Right renal cortex interstitium (tissue), 3 donors: ENCODE measurements at places on chromosomes 5 and 9. TPM values are rescaled to one million over a fixed set of nuclear protein-coding genes. Genes with fewer than 3 reads are reported as not detected.

GRCh38 chr9:89352451-89352850 is 34.2 kb downstream of the SECISBP2 start:
- no peak for DNase-seq

DNA sequence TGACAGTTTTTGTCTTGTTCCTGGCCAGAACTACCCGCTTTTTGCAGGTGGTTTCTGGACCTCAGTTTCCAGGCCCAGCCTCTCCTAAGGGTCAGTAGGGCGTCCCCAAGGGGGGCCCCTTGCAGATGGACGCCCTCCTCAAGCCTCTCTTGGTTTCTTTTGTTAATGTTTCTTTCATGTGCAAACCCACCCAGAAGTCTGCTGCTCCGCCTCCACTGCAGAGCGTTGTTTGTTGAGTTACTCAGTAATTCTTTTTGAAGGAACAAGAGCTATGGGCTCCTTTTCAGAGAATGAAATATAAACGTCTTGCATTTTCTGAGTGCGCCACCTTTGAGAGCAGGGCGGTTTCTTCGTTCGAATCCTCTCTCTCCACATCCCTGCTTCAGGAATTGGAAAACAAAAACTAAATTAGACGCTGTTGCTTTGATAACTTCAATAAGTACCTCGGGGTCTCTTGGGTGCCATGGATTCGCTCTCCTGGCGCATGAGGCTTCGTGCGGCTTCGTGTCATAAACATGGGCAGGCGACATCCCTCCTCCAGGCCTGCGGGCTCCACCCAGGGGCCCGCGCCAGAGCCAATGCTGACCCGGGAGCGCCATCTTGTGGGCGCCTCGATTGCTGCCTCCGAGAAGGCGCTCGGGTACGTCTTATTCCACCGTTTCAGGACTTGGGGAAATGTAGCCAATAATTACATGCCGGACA is 38.3 kb upstream of the CKMT2 start:
- DNase-seq: peak; percentile 63

GRCh38 chr9:91298311-91298710 is 63.4 kb downstream of the AUH start:
- no peak for DNase-seq

GABRA1 gene
- polyA plus RNA-seq: 0.10 TPM

- DNase-seq: no peak
These were observed 41.1 kb downstream of the NFX1 start for GRCh38 chr9:33331377-33331891.

DNA sequence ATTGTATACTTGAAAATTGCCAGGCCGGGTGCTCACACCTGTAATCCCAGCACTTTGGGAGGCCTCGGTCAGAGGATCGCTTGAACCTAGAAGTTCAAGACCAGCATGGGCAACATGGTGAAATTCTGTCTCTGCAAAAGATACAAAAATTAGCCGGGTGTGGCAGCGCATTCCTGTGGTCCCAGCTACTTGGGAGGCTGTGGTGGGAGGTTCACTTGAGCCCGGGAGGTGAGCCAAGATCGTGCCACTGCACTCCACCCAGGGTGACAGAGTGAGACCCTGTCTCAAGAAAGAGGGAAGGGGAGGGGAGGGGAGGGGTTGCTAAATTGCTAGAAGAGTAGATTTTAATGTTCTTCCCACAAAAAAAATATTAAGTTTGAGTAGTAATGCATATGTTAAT is 53.2 kb downstream of the FNBP1 start:
- no peak for DNase-seq

DNA sequence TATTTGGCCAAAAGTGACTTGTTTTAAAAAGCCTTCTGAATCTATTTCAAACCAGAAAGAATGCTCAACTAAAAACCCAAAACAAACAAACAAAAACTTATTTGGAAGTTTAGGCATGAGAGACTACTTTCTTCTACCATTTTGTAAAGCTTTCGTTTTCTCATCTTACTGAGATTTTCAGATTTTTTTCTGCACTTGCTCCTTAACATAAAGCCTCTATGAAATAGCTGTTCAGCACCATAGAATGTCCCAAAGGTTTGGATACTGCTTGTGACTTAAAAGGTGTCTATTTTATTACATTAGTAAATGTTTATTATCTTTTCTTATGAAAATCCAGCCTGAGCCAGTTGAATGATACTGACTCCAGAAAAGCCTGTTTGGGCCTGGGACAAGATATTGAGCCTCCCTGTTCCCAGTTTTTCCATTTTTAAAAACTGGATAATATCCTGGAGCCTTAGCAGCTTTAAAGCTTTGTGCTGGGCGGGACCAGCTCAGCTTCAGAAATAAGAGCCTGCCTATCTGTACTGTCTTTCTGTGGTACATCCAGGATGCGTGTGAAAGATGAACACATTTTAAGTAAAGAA is 292.6 kb downstream of the ZSWIM6 start:
- no peak for DNase-seq

SERINC5 gene
- 55.6 TPM for polyA plus RNA-seq

GRCh38 chr5:67223211-67223610 is 26.6 kb upstream of the CD180 start:
- no peak for DNase-seq

DNA sequence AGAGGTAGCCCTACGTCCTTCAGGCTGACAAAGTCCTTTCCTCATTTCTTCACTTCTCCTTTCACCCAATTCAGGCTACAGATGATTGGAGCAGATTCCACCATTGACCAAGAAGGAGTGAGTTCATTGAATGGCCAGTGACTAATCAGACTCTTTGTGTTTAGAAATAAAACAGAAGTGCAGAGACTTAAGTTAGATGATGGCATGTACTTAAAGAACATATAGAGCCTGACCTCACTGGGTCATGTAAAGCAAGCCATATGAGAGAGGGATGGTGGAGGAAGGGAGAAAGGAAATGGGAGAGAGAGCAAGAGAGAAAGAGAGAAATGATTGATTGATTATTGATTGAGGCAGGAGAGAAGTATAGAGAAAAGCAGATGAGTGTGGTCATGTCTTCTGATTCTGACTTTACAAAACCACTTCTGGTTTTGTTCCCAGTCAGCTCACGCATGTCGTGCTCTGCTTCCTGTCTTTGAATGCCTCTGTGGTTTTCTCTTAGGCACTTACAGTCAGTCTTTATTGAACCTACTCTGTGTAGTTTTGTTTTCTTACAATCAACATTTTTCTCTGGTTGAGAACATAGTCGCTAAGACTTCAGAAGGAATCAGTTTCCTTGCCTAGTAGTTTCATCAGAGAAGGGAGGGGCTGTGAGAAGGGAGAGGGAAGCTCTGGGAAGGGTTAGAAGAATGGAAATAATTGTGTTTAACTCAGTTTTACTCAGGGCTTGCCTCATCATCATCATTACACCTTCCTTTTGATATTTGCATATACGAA is 149.2 kb upstream of the KLF9 start:
- no peak for DNase-seq

- DNase-seq: no peak
These were observed 427.1 kb upstream of the CHD1 start for GRCh38 chr5:99355881-99356280.

RELL2 gene
- 1.1 TPM for polyA plus RNA-seq

DNA sequence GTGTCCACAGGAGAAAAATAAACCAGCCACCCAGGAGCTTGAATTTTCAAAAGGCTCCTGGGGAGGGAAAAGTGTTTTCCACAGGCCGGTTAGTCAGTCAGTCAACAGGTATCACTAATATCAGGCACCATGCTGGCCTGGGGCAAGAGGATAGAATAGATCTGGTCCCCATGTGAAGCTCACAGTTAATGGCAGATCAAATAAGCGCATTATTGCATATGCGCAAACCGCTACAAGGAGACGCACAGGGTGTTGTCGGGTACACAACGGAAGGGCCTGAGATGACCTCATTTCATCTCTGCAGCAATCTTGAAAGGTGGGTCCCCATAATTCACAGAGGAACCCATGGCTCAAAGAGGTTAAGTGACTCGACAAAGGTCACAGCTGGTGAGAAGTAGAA is 260.7 kb downstream of the CRB2 start:
- DNase-seq: no peak

NR5A1 gene
- not detected for polyA plus RNA-seq

GRCh38 chr5:177018341-177018740 is 4.2 kb upstream of the ZNF346 start:
- no peak for DNase-seq

- no peak for DNase-seq
These were observed 106.8 kb downstream of the LMNB1 start for GRCh38 chr5:126883564-126884245.

- DNase-seq: peak; percentile 19
These were observed 183.1 kb downstream of the TRIO start for GRCh38 chr5:14326035-14326903.

DNA sequence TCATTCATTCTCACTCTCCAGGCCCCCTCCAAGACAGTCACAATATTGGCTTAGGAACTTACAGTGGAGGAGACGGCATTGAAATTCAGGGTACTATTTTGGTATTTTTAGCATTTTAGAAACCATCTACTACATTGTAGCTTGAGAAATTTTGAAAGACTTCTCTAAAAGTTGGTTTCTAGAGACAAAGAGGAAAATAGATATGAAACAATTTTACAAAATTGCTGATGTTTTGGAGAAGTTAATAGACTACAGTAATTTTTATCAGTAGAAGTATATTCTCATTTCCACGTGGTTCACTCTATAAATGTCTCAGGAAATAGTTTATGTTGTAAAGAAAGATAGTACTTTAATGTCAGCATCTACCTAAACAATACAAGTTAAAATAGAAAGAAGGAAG is 63.2 kb upstream of the ZSWIM6 start:
- DNase-seq: no peak

GRCh38 chr9:123556464-123557435 is 200.8 kb downstream of the CRB2 start:
- no peak for DNase-seq

UIMC1 gene
- 49.2 TPM for polyA plus RNA-seq

GRCh38 chr5:123537845-123538244 is 25.9 kb downstream of the CSNK1G3 start:
- no peak for DNase-seq

ZBED3 gene
- 34.3 TPM for polyA plus RNA-seq

- DNase-seq: no peak
These were observed 104.2 kb upstream of the SAP30L start for GRCh38 chr5:154341620-154342019.

- DNase-seq: no peak
These were observed 9.8 kb upstream of the UBE2D2 start for GRCh38 chr5:139551191-139551889.

PCDHGA3 gene
- polyA plus RNA-seq: 3.1 TPM

DNA sequence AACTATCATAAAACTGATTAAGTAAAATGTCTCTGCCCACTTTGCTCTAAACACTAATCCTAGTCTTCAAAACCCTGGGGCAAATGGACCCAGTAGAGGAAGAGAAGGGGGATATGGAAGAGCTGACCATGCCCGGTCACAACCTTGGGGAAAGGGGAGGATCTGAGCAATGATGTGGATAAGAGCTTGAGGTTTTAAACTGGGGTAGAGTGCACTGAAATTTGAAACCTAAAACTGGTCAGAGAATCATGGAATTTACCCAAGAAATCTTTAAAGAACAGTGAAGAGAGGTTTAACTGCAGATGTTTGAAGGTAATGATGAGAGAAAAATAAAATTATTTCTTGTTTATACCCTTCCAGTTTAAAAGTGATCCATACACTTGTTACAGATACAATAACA is 110.8 kb downstream of the MRPS30 start:
- DNase-seq: no peak

DNA sequence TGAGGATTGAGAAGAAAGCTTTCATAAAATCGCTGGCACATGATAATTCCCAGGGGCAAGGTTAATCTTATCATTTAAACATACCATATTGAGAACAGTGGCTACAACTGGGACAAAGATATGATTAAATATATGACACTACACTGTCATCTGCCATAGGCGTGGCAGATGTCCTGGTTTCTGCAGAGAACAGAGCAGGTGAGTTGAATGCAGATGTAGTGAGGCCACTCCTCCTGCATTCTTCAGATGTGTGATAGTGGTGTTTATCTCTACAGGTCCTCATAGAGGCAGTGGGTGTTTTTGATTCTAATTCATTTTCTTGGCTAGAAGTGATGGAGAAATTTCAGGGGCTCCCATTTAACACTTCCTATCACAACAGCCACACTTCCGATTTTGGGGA is 237.0 kb upstream of the CDH9 start:
- no peak for DNase-seq

PCDH12 gene
- 16.9 TPM for polyA plus RNA-seq

- no peak for DNase-seq
These were observed 4.7 kb downstream of the NTNG2 start for GRCh38 chr9:132166599-132166998.

- no peak for DNase-seq
These were observed 31.6 kb downstream of the ENC1 start for GRCh38 chr5:74608736-74609601.

LHX2 gene
- not detected for polyA plus RNA-seq

DNA sequence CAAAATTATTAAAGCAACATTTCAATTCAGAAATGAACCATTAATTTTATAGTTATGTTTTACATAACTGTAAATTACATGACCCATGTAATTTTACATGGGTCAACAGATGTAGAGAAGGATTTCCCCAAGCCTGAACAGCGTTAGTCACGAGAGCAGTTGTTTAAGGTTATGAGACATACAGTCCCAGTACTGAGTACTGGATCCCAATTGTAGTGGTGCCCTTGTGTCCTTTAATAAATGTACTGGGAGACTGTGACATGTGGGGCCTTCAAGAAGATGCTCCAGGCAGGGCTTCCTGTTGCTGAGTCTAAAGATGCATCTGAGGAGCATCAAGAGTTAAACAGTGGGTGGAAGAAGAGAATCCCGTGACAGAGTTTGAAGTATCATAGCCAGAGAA is 125.5 kb upstream of the ZNF462 start:
- DNase-seq: no peak

GRCh38 chr9:76943054-76943453 is 37.1 kb upstream of the PRUNE2 start:
- DNase-seq: no peak

GRCh38 chr9:16901590-16901989 is 31.1 kb upstream of the BNC2 start:
- DNase-seq: no peak

DNA sequence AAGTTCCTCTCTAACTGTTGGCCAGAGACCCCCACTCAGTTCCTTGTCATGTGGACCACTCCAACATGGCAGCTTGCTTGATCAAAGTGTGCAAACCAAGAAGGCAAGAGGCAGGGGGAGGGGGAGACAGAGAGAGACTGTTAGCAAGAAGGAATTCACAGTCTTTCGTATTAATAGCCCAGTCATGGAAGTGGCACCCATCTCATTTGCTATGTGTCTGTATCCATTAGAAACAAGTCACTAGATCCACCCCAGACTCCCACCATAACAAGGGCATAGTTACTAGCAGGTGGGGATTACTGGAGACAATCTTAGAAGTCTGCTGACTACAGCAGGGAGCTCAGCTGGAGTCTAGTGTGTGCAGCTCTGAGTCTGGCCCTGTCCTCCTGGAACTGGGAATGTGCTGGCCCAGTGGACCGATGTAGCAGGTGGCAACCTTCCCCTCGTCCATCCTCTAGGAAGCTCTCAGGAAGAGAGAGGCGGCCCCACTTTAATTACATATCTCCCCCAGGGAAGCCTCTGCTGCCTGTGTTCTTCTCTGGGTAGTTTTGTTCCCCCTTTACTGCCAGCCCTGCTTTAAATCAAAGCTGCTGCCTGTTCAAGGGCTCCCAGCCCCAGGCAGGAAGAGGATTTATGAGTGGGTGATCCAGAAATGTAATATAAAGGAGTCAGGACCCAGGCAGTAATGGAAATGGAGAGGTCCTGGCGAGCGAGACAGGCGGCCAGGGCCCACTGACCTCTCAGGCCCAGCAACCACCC is 47.8 kb upstream of the ALDH1B1 start:
- no peak for DNase-seq

NKD2 gene
- polyA plus RNA-seq: 16.9 TPM

GRCh38 chr9:130997925-130998596 is 10.9 kb upstream of the LAMC3 start:
- no peak for DNase-seq

AQP7 gene
- polyA plus RNA-seq: 17.0 TPM

GRCh38 chr9:83070261-83070660 is 7.3 kb upstream of the RASEF start:
- DNase-seq: no peak

FAM163B gene
- 0.16 TPM for polyA plus RNA-seq

ZNF300 gene
- 50.1 TPM for polyA plus RNA-seq
